ENCODE measurements at places on chromosomes 2 and 18.
A peak's percentile ranks its signal among the peaks of the same experiment; 100 is the strongest.

DNA sequence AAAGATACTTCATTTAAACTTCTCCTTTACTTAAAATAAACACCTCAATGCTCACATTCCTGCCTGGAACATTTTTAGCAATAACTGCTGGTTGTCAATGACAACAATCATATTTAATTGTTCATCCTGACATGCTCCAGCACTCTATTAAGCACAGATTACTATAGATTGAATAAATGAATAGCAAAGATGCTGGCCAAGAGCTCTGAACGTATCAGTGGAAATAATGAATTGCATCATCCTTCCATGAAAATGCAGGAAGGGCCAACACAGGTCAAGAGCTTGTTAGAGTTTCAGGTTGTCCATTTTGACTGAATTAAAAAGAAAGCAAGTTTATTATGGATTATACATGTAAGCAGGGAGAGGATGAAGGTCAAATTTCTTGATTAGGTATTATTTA is 994.0 kb downstream of the TSN start:
- DNase-seq, result no peak

GRCh38 chr2:157971702-157972101 is 95.6 kb upstream of the ACVR1 start:
- no peak for DNase-seq

GRCh38 chr2:26521054-26521912 is 43.4 kb upstream of the OTOF start:
- DNase-seq, result no peak

DNA sequence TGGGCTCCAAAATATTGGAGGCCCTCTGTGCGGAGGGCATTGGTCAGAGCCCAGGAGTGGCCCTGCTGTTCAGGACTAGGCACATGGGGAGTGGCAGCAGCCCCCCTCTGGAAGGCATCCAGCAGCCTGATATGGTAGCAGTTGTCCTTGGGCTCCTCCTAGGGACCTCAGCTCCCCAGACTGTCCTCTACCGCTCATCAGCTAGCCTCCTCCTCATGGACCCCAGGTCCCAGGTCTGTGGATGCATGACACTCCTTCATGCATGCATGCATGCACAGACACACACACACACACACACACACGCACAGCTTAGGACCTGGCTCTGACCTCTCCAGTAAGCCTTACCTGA is 15.4 kb upstream of the ATP6V1B1 start:
- no peak for DNase-seq

DNA sequence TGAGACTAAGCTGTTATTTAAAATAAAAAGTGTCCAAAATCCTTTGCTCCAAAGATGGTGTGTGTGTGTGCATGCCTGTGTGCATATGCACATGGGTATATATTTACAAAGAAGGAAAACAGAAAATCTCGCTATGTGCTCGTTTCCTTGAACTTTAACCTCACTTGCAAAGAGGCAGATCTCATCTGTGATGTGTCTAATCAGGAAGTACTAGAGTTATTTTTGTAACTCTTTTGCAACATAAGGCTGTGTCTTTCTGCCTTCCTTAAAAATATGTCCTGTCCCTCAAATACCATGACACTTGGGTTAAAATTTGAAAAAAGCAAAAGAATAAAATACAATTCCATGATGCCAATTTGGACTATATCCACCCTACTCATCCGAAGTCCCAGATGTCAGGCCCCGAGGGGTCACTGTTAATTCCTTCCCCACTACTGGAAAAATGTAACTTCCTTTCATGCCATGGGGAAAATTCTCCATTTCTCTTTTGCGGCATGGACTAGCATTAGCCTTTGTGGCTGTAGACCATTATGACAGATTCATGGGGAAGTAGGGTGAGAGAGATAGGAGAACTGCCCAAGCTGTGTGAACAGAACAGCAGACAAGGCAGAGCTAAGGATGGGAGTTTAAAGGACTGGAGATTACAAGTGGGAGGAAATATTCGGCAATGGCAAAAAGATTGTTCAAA is 191.3 kb downstream of the MYO1B start:
- peak; percentile 58 for DNase-seq

DNA sequence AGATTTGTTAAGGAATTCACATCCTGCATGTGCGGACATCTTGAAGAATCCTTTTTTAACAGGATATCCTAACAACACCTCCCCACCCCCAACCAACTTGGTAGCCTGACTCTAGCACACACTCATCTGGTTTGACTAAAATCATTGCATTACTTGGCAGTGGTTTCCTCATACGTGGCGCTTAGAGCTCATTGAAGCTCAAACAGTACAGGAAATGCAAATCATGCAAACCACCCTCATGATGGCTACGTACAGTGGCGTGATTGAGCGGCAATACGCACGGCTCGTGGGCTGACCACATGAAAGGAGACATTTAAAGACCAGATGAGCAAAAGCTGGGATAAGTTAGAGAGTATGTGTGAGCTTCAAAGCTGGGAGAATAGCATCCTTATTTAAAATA is 336.2 kb downstream of the ZEB2 start:
- peak; percentile 75 for DNase-seq

GRCh38 chr18:55998801-55999385 is 410.9 kb upstream of the TCF4 start:
- DNase-seq, result no peak

- DNase-seq, result no peak
Measured at GRCh38 chr2:203973000-203973399, 36.4 kb downstream of the ICOS start.

DNA sequence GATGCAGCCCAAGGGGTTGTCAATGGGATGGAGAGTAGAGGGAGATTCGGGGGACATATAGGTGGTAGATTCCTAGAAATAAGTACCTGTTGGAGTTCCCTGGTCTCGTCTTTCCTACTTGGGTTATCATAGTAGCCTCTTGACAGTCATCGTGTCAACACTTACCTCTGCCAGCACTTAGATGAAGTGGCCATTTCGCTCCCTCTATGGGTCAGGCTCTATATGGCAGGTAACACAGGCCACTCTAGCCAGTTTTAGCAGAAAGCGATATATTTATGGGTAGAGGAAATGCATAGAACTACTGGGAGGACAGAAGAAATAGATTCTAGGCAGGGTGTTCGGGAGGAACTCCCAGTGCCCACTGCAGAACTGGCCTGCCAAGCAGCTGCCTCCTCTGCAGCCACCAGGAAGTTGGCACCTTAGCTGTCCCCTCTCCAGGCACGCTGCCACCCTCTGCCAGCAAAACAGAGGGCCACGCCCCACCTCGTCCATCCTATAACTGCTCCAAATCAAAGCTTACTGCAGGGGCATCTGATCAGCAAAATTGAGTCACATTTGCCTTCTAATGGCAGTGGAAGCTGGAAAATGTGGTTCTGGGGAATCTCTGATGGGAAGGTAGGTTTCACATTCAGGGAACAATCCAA is 181.3 kb downstream of the INSIG2 start:
- no peak for DNase-seq

DNA sequence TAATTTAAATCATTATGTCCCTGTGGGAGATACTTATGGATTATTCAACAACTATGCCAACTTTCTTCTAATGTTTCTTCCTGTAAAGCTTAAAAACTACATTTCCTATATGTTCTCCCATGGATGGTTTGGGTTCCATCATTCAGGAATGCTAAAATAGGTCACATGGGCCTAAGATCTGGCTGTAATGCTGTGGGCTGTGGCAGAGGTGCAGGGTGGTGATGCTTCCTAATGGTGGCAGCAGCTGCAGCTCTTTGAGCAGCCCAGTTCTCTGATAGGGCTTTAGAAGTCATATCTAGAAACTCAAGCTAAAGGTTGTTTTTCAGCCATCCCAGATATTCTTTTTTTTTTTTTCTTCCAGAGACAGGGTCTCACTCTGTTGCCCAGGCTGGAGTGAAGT is 266.1 kb downstream of the ZNF385B start:
- no peak for DNase-seq

- DNase-seq, result no peak
Measured at GRCh38 chr2:8215982-8216381, 465.9 kb upstream of the ID2 start.

GRCh38 chr2:70310899-70311298 is 9.0 kb upstream of the FAM136A start:
- no peak for DNase-seq

DNA sequence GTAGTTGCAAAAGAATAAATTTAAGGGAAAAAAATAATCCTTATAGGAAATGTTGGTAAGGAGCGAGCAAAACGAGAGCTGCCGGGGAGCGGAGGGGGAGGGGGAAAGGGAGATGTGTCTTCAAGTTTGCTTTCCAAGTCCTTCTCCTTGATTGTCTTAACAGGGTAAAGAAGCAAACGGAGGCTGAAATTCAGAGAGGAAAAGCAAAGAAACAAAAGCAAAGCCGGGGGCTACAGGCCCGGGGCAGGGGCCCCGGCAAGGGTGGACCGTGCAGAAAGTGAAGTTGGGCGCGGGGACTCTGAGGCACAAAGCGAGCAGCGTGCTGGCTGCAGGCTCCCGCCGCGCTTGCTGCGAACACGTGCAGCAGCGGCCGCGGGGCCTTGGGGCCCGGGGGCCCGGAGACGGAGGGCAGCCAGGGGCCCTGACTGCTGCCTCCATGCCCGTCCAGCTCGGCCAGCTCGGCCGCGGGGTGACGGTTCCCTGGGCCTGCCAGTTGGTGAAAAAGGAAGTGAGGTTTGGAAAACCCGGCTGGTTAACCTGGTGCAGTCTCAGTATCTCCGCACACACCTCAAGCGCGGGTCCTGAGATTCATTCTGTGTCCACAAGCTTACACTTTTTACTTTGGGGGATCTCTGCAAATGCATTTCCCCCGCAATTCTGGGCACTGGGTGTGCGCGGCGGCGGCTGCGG is 4.1 kb downstream of the BCL11A start:
- DNase-seq, result peak; percentile 30

- no peak for DNase-seq
Measured at GRCh38 chr2:204363513-204363912, 181.8 kb upstream of the PARD3B start.

- DNase-seq, result no peak
Measured at GRCh38 chr2:158266111-158266510, 164.4 kb downstream of the UPP2 start.

DNA sequence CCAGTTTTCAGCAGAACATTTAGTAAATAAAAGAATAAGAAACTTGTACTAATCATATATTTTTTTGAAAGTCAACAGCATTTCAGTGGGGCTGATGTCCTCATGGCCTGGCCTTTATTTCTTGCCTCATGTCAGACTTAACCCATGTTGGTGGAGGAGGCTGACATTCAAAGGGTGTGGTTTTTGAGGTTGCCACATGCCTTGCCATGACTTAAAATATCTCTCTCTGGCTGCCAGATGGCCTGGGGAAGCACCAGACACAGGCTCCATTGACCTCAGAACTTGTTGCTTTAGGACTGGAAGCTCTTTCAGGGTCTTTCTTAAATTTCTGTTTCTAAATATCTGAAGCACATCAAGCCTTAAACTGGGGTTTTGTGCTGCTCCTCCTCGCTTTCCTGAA is 32.5 kb upstream of the CD28 start:
- DNase-seq, result peak; percentile 49

DNA sequence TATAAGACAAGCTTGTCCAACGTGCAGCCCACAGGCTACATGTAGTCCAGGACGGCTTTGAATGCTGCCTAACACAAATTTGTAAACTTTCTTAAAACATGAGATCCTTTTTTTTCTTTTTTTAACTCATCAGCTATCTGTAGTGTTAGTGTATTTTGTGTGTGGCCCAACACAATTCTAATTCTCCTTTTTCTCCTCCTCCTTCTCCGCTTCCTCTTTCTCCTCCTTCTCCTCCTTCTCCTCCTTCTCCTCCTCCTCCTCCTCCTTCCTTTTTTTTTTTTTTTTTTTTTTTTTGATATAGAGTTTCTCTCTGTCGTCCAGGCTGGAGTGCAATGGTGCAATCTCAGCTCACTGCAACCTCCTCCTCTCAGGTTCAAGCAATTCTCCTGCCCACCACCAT is 39.3 kb upstream of the GTF2A1L start:
- no peak for DNase-seq

Data from CD14-positive monocyte (primary cell).